Fibroblast of skin of abdomen (primary cell): ENCODE measurements at places on chromosomes 12 and 14.

DNA sequence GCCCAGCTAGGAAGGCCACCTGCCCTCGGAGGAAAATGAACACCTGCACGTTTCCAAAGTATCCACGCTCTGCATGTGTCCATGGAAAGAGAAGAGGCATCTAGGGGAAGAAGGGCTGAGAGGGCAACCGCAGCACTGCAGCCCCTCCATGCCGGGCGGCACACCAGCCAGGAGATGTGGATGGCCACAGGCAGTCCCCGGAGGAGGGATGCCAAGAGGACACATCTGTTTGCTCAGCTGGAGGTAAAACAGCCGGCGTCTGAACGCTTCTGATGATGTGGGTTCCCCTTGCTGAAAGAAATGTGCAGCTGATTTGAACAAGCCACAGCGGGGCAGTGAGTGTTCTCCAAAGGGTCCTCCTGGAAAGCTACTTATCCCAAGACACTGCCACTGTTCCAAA lies 34.0 kb downstream of the CHGA start:
- DNase-seq: no peak

DNA sequence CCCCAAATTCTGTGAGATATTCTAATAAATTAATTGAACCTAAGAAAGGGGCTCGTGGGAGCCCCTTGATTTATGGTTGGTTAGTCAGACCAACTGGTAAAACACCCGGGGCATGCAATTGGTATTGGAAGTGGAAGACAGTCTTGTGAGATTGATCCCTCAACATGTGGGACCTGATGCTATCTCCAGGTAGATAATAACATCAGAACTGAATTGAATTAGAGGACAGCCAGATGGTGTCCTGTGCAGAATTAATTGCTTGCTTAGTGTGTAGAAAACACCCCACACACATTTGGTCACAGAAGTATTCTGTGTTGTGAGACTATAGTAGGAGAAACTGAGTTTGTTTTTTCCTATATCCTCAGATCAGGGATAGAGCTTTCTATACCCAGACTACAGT lies 22.0 kb downstream of the PYROXD1 start:
- DNase-seq: no peak

- no peak for DNase-seq
Observed at GRCh38 chr14:31241450-31242114, 34.0 kb upstream of the HECTD1 start.

DNA sequence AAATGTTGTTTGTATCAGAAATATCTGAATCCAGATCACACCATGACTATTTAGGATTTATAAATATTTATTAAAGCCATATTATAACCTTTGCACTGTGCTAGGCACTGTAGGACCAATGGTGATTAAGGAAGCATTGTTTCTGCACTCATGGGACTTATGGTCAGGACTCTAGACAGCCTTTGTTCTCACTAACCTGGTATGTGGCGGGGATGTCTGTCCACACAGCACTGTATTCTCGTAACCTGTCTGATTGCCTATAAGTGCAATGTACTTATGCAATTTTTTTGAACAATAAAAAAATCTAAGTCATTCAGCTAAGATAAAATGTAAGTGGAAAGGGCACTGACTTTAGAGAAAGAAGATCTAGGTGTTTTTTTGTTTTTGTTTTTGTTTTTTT lies 6.7 kb upstream of the SSPN start:
- peak; percentile 46 for DNase-seq

DNA sequence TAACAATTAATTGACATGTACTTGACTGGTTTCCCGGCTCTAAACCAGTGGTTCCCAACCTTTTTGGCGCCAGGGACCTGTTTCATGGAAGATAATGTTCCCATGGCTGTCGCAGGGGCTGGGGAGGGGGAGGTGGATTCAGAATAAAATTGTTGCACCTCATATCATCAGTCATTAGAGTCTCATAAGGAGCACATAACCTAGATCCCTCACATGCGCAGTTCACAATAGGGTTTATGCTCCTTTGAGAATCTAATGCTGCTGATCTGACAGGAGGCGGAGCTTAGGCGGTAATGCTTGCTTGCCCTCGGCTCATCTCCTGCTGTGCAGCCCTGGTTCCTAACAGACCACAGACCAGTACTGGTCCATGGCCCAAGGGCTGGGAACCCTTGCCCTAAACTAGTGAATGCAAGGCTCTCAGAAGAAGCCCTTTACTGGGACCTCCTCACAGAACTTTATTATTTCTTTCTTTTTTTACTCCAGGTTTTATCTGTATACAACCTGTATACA lies 86.4 kb upstream of the SINHCAF start:
- DNase-seq: no peak

DNA sequence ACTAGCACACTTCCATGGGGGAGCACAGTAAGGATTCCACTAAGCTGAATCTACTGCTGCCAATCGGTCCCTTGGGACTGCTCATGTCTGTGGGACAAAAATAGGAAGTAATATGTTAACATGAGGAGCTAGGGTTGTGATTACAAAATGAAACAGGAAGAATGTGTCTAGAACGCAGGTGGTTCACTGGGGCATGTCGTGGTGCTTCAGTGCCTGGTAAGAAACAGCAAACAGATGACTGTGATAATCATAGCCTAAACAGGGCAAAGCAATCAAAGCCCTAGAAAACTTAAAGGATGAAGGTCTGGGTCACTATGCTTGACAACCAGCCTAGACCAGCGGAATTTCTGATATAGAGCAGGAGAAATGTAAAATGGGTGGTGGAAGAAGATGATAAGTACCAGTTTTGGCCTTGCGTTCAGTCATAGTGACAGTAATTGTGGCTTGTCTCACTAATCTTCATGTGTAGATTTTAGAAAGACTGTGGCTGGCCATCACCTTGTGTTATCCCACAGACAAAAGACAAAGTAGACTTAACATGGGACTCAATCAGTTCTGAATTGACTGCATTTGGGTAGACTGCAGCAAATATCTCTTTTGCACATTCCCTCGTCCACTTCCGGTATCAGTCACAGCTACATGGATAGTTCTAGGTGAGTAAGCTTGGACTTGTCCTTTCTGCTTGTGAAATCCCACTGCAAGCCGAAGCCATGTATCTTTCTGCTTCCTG lies 51.4 kb downstream of the WASHC3 start:
- DNase-seq: no peak

- DNase-seq: no peak
Observed at GRCh38 chr14:33508126-33509062, 442.5 kb downstream of the EGLN3 start.

DNA sequence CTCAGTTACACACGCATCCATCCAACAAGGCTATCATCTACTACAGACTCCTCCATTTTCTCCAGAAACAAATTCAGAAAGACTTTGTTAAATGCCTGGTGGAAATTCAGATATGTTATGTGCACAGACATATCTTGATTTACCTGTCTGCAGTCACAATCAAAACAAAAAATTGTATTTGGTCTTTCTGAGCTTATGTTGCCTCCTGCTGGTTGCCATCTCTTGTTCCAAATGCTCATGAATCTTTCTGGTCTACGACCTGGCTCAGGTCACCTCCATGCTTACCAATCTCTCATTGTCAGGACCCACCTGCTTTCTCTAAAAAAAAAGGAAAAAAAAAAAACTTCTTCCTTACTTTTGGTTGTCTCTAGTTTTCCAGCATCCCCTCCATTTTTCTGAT lies 169.2 kb upstream of the PLXNC1 start:
- DNase-seq: no peak

DNA sequence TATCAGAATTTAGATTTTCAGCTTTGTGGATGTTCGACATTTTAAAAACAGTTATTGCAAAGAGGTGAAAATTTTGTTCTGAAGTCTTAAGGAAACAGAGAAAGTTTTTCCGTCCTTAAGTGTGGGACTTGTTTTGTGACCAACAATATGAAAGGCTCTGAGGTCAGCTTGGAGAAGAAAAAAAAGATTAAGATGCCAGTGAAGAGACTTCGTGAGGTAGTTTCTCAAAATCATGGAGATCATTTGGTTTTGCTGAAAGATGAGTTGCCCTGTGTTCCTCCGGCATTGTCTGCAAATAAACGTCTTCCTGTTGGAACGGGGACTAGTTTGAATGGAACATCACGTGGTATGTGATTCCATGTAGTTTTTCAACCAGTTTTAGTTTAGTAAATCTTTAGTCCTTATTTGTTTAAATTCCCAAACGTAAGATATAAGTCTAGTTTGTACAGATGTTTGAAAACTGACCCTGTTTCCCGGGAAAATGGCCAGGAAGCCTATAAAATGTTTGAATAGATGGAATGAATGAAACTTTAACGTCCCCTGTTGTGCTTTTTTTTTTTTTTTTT lies 682 bp downstream of the KIAA0586 start:
- DNase-seq: peak; percentile 44

DNA sequence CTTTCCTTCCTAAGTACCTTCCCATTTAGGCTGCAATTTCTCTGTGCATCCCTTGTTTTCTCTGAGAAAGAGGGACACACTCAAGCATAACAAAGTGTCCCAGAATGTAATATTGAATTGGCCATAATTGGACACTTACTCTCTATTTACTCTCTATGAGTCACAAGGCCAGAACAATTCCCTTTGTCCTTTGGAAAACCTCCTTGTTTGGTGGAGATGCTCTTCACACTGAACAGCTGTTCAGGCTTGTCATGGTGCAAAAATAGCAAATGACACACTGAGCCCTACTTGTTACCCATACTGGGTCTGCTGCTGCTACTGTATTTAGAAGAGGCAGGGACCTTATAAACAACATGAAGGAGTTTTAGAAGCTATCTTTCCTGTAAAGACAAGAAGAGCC lies 1590.5 kb upstream of the TMEM132C start:
- DNase-seq: no peak

DNA sequence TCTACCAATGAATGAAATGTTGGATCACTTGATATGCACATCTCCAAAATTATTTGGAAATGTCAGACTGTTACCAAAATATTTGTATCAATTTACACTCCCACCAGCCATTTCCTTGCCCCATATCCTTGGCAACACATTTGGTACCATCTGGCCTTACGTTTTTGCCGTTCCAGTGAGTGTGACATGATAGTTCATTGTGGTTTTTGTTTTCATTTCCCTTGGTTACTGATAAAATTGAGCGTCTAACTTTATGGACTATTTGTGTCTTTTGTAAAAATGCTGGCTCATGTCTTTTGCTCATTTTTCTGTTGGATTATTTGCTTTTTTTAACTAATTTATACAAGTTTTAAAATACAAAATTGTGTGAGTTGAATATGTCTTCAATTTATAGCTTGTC lies 11.0 kb downstream of the KLHDC1 start:
- no peak for DNase-seq

DNA sequence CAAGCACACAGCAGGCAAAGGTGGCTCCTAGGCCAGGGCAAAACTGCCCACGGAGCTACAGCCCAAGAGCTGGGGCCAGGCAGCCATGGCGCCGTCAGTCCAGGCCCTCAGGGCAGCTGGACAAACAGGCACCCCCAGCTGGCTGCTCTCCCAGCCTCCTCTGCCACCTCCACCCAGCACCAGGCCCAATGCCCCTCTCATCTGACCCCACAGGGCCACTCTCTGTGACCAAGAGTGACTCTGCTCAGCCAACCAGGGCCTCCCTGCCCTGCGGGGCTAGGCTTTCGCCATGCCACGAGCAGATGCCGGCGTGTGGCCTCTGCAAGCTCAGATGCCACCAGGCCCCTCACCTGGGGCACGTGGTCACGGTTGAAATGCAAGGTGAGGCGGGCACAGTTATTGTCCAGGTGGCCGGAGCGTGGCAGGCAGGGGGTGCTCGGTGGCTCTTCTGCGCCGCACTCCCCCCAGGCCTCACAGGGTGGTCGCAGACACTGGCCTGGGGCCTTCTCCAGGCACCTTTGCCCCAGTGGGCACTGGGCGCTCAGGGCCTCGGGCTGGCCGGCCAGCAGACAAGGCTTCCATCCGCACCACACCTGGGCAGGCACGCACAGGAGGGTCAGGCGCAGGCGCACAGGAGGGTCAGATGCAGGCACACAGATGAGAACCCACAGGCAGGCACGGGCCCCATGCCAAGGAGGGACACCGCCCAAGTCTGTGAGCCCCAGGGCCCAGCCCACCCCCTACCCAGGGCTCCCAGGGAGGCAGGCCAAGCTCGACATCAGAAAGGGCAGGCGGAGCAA lies 23.0 kb downstream of the JAG2 start:
- no peak for DNase-seq

DNA sequence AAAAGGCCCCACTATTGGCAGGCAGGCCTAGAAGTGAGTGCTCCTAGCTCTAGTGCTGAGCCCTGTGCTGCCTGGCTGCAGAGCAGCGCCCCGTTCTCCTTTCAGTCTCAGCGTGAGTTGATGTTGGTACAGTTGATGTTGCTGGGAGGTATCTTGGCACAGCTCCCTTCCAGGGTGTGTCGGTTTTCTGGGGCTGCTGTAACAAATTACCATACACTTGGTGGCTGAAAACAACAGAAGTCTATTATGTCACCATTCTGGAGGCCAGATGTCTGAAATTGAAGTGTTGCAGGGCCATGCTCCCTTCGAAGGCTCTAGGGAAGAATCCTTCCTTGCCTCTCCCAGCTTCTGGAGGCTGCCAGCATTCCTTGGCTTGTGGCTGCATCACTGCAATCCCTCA lies 151.4 kb downstream of the TSPAN9 start:
- DNase-seq: no peak

DNA sequence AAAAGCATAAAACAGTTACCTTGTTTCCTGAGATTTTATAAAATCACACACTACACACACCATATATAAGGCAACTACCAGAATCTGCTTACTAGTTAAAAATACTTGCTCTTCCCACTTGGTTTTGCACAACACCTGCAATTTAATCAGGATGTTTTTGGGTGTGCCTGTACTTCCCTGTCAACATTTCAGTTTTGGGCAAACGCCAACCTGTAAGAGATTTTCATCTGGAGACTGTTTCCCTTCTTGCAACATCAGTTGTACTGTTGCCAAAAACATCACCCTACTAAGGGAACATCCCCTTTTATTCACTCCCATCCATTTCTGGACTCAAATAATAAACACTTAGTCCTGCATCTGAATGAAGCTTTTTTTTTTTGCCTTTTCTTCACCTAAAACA lies 172.3 kb downstream of the DUSP6 start:
- peak; percentile 70 for DNase-seq

DNA sequence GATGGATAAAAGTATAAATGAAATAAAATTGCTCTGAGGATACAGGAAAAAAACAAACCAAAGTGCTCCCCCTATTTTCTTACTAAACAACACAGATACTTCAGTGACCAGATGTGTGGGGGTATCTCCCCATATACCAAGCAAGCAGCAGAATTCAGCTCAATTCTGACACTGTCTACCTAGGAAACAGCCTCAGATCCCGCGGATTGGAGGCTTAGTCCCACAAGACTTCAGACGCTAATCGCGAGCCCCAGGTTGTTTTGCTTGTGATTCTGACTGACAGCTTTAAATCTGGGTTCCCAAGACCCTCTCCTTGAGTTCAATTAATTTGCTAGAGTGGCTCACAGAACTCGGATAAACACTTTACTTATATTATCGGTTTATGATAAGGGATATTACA lies 17.3 kb downstream of the NFKBIA start:
- DNase-seq: no peak
